ENCODE measurements at places on chromosomes 6 and 20.

DNA sequence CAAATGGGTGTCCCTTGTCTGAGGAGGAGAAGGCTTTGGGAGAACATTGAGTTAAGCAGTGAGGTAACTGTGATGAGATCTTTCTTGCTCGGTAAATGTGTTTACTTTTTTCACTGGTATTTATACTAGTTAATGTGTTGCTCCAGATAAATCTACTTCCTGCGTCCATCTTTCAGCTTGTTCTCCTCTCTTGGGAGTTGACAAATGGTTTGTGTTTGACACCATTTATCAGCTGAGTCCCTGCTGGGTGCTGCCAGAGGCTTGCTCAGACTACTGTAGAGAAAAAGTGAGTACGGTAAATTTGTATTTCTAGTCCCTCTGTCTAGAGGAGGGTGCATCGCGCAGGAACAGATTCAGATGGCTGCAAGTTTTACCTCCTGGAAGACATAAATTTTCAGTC is 8.3 kb upstream of the PRDM1 start:
- DNase-seq, result no peak

DNA sequence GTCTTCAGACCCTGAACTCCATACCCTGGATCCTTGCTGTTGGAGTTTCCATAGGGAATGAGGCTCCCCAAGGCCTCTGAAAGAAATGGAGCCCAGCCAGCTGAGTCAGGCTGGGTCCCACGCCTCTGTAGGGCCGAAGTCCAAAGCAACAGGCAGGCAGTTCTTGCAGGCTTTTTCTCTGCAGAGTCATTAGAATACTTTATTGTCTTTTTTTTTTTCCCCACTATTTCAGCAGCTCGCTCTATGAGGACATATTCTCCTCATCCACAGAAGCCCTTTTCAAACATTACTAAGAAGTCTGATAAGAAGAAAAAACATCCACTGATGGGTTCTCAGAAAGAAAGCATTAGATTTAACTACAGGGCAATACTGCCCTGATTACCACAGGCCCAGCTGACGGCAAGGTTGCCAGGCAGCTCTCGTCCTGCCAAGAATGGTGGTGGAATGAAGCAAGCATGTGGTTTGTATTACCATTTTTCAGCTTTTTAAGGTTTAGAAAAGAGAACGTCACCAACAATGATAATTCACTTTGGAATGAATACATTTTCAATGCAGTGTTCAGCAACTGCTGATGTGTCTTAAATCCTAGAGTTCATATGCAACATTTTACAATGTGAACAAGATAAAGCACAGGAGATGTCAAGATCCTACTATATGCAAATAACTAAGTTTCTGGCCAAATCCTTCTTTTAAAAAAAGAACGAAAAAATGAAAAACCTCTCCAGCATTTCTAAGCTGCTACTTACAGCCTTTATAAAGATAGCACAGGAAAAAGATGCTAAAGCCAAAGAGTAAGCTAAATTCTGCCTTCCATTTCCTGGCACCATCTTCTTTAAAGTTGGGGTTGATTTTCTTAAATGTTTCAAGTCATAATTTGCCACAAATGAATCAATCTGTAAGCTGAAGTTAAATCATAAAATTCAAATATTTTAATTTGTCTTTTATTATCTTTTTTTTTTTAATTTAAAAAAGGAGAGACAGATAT is 223.6 kb upstream of the CITED2 start:
- DNase-seq, result no peak

DNA sequence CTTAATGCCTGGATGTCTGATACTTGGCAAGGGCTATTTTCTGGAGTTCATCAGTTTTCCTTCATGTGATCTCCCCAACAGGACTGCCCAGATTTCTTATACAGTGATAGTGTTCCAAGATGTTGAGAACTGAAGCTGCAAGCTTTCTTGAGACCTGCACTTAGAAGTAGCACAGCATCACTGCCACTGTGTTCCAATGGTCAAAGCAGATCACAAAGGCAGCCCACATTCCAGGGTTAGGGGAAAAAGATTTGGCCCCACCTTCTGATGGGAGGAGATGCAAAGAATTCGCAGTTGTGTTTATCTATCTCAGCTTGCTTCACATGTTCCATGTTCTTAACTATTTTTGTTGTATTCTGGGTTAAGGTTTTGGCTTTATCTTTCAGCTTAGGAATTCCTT is 78.2 kb downstream of the GPX5 start:
- no peak for DNase-seq

- no peak for DNase-seq
These were observed 1040.2 kb downstream of the HACE1 start for GRCh38 chr6:103819509-103819908.

DNA sequence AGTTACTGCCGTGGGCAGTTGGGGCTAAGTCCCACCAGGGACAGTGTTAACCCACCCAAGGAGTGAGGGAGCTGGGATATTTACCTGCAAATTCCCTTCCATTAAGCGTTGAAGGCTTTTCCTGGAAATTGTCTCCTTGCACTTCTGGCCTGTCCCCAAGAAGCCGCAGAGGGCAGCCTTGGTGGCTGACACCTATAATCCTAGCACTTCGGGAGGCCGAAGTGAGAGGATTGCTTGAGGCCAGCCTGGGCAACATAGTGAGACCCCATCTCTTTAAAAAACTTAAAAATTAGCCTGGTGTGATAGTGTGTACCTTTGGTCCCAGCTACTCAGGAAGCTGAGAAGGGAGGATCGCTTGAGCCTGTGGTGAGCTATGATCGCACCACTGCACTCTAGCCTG is 204.4 kb downstream of the EYA2 start:
- no peak for DNase-seq

DNA sequence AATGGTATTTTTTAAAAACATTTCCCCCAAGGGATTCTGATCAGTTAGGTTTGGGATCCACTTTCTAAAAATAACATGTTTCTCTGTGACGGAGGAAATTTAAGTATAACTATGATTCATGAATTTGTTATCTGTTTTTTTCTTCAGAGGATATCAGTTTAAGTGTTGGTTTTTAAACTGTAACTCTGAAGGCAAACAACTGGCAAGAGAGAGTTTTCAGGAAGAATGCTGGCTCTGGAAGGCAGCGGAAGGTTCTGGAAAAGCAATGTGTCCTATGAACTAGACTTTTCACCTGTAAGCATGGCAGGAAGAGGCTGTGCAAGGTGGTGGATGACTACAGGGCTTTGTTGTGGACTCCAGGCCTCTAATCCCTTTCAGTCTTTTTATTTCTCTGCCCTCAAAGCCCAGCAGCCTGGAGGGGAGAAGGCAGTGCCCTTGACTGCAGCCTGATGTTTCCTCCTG is 153.1 kb downstream of the GMPR start:
- DNase-seq, result no peak

DNA sequence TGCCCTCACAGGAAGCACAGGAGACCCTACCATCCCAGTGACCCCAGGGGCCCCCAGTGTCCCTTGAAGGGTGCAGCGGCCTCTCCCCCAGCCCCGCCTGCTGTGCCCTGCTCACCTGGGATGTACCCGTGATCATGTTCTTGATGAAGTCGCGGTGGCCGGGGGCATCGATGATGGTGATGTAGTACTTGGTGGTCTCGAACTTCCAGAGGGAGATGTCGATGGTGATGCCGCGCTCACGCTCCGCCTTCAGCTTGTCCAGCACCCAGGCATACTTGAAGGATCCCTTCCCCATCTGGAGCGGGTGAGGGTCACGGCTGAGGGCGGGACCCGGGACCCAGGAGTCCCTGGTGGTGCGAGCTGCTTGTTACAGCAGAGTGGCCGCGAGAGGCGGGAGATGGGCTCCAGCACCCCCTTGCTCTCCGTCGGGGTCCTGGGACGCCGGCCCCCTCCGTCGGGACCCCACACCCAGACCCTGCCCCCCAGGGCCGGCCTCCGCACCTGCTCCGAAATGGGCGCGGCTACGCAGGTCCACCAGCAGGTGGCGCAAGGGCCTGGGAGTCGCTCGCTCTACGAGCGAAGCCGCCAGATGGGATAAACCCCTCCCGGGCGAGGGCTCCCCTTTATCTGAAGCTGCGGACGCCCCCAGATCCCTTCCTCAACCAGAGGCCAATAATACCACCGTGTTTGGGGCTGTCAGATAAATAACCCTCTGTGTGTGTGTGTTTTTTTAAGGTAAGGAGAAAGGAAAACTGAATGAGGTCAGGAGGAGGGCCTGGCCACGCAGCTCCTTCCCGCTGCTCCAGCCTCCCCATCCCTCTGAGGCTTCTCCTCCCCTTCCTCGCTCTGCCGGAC is 2.9 kb downstream of the EEF1A2 start:
- peak; percentile 40 for DNase-seq

DNA sequence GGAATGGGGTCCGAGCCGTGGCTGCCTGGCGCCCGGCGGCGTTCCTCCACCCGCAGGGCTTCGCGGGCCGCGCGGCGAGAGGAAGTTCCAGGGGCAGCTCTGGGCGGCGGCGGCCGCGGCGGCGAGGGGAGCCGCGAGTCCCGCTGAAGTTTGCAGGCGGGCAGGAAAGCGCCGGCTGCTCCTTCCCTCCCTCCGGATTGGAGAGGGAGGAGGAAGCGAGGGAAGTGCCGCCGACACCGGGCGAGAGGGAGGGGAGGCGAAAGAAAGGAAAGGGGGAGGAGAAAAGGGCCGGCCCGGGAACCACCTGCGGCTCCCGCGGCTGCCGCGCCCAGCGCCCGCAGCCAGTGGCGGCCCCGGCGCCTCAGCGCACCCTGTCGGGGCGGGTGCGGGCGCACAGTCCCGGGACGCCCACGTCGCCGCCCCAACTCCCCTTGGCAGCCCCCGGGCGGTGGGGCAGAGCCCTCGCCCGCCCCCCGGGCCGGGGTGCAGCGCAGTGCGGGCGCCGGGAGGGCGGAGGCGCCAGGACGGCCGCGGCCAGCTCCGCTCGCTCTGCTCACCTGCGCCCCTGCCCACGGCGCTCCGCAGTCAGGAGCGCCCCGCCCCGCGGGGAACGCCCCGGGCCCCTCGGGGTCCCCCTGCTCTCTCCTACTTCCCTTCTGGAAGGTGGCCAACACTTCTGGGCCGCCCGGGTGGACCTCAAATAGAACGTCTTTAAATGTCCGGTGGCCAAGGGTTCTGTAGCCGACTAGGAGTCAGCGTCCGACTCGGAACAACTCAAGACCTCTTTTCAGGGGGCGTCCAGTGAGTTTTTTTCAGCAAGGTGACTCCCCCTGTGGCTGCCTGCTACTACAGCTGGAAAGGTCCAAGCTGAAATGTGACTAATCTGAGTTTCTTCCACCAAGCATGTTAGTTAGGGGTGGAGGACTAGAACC is 80.3 kb upstream of the CCDC28A start:
- no peak for DNase-seq

DNA sequence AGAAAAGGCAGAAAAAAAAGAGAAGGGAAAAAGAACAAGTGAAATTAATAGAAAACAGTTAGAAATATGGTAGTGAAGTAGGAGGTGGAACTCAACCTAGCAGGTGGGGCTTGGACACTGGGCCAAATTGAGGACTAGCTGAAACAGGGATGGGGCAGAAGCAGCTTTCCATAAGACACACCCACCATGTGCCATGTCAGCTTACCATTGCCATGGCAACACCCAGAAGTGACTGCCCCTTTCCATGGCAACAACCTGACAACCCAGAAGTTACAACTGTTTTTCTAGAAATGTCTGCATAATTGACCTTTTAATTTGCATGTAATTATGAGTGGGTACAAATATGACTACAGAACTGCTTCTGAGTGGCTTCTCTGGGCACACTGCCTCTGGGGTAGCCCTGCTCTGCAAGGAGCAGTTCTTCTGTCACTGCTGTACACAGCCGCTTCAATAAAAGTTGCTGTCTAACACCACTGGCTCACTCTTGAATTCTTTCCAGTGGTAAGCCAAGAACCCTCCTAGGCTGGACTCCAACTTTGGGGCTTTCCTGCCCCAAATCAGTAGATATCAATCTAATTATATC is 35.9 kb upstream of the SLC24A3 start:
- no peak for DNase-seq

GRCh38 chr20:5551621-5552020 is 198.6 kb upstream of the SHLD1 start:
- DNase-seq, result no peak

GRCh38 chr20:37986873-37987601 is 46.2 kb downstream of the TTI1 start:
- DNase-seq, result no peak

GRCh38 chr20:41223112-41223511 is 85.8 kb downstream of the PLCG1 start:
- DNase-seq, result no peak
